ENCODE measurements at places on chromosomes 6 and 20. TPM values are rescaled to one million over a fixed set of nuclear protein-coding genes. Genes with fewer than 3 reads are reported as not detected.

HAO1 gene
- total RNA-seq: not detected

SGK2 gene
- 0.56 TPM for total RNA-seq

GSTA2 gene
- not detected for total RNA-seq

GRCh38 chr6:35534407-35535170 is 21.9 kb upstream of the TULP1 start:
- H3K36me3 ChIP-seq: peaks cover 10% of the 10 kb centered on the region
- H3K27me3 ChIP-seq: no peaks in the 10 kb centered on the region
- peak overlapping the region; percentile 37 for H3K4me3 ChIP-seq
- H3K27ac ChIP-seq: peak overlapping the region; percentile 67
- H3K4me1 ChIP-seq: peaks cover 12% of the 10 kb centered on the region
- DNase-seq: no peak

GRCh38 chr20:34703424-34704176 is 544 bp upstream of the TP53INP2 start:
- peak; percentile 41 for DNase-seq
- H3K27ac ChIP-seq: peak overlapping the region; percentile 99
- H3K4me3 ChIP-seq: peak overlapping the region; percentile 95
- peaks cover 23% of the 10 kb centered on the region for H3K27me3 ChIP-seq
- H3K36me3 ChIP-seq: peaks cover 5% of the 10 kb centered on the region
